ENCODE measurements at places on chromosomes 6 and 20.

DNA sequence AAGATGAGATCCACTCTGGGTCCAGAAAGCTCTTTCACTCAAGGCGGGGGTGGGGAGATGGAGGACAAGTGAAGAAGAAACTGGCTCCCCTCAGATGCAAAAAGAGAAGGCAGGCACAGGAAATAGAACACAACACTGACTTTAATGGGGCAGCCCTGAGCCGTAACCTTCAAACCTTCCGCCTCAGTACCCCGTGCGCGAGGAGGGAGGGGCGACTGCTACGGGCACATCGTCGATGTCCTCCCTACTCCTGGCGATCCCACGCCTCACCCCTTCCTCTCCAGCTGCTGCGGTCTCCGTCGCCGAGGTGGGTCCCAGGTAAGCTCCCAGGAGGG, 3.9 kb downstream of the SPEF1 start:
- DNase-seq: no peak

DNA sequence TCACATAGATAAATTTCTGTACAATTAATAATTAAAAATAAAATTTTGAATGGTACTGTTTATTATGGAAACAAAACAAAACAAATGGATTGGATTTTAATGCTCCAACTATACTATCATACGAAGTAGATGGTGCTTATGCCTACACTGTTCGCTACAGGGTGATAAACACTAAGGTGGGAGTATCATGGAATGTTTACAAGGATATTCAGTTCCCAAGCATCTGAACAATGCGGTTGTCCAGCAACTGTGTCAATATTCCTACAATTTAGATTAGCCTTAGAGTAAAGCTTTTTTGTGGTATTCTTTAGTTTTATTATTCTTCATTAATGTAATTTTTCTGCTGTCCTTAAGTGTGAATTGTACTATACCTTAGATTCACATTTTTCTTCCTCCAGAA, 105.1 kb downstream of the MMS22L start:
- DNase-seq: no peak

DNA sequence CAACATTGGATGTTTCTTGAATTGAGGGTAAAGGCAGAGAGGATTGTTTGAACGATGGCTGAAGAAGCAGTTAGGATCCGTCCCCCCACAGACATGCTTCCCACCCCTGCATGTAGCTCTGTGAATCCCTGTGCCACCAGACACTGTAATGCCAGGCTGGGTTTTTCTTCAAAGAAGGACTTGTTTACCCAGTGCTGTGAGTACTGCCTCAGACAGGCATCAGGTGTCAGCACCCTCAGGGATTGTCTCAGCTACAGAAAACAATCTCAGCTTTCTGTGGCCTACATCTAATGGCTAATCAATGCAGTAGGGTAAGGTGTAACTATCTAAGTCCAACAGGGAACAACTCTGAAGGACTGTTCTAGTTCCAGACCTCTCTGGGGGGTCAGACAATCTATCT, 853.0 kb upstream of the EPHA7 start:
- DNase-seq: no peak

- DNase-seq: no peak
These were observed 109.8 kb downstream of the SYCP2 start for GRCh38 chr20:59823491-59824259.

DNA sequence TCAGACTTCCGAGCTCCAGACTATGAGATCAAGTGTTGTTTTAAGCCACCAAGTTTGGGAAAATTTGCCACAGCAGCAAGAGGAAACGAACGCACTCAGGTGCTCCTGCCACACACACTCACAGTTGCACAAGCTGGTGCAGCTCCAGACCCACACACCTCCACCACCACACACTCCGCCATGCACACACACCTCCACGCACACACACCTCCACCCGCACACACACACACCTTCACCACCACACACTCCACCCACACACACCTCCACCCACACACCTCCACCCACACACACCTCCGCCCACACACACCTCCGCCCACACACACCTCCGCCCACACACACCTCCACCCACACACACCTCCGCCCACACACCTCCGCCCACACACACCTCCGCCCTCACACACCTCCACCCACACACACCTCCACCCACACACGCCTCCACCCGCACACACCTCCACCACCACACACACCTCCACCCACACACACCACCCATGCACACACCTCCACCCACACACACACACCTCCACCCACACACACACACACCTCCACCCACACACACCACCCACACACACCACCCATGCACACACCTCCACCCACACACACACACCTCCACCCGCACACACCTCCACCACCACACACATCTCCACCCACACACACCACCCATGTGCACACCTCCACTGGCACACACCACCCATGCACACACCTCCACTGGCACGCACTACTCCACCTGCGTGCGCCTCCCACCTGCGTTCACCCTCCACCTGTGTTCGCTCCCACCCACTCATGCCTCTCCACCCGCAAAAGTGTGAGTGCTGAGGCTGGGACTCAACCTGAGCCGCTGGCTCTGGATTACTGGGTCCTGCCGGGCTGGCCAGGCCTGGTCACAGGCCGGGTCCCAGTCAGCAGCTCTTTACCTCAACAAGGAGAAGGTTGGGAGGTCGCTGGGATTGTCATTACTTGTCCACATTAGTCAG, 175.6 kb downstream of the BMP7 start:
- no peak for DNase-seq

- no peak for DNase-seq
These were observed 43.5 kb upstream of the TIAM2 start for GRCh38 chr6:154951345-154952200.

DNA sequence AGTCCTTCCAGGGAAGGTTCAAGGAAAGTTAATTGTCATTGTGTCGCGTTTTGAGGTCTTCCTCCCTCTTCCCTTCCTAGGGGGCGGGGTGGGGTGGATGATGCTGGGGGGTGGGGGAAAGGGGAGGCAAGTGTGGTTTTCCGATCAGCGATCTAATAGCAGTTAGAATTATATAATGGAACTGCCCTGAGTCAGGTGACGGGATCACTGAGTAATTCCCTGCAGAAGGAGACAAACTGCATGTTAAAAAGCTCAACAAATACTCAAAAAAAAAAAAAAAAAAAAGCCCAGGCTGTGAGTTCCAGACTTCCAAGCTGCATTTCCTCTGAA, 240.4 kb downstream of the PHACTR1 start:
- DNase-seq: no peak

DNA sequence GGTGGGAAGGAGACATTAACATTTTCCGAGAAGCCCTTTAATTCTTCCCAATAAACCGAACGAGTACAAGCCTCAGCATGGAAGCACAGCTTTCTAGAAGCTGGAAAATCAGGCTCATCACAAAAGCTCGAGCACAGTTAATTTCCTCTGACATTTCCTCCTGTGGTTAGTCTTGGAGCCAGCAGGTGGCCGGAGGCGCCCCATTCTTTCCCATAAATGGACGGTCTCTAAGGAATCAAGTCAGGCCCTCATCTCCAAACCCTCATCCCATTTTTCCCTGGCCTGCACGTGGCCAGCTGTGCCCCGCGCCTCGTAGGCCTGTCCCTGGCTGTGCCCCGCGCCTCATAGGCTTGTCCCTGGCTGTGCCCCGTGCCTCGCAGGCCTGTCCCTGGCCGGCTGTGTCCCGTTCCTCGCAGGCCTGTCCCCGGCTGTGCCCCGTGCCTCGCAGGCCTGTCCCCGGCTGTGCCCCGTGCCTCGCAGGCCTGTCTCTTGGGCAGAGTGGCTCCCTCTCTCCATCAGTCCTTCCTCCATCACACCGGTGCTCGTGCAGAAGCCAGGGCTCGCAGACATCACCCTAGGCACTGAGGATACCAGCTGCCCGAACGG, 19.7 kb upstream of the NTSR1 start:
- no peak for DNase-seq

GRCh38 chr20:53557130-53557529, 36.5 kb downstream of the ZNF217 start:
- DNase-seq: no peak

DNA sequence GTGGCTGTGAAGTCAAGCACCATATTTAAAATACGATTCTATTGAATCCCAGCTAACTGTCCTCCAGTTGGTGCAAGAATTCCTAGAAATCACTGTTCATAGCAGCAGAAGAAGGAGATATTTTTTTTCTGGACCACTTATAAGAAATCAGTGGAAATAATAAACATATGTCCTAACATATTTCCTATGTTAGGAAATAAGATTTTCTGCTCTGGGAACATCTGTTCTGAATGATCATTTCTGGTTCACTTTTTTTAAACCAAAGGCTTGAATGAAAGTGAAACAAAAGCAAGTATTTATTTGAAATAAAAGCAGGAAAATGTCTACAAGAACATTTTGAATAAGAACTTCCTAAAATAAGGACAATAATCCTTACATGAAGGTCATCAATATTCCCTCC, 138.9 kb upstream of the RALGAPA2 start:
- DNase-seq: no peak

GRCh38 chr6:147099974-147100373, 104.2 kb upstream of the STXBP5 start:
- DNase-seq: peak; percentile 77

- no peak for DNase-seq
These were observed 81.3 kb upstream of the BHLHE23 start for GRCh38 chr20:63087872-63088680.

GRCh38 chr20:62284448-62284847, 18.3 kb upstream of the ADRM1 start:
- no peak for DNase-seq

DNA sequence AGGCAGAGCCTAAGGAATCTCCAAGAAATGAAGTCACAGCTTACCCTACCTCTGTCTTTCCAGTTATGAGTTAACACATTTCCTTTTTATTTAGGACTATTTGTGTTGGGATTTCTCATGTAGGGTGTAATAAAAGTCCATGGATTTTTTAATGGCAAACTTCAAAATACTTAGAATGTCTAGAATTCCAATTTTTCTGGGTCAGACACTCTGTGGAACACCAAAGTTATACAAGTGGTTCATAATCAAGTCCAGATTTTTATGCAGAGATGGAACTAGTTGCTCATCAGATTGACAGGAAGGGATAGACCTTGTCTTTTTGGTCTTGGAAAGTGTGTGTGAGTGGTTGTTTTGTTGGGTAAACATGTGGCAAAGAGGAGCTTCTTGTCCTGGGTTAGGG, 303.5 kb upstream of the RNF24 start:
- no peak for DNase-seq

- no peak for DNase-seq
These were observed 53.2 kb upstream of the CD2AP start for GRCh38 chr6:47424436-47424836.

GRCh38 chr6:47789553-47789952, 7.7 kb downstream of the OPN5 start:
- no peak for DNase-seq

DNA sequence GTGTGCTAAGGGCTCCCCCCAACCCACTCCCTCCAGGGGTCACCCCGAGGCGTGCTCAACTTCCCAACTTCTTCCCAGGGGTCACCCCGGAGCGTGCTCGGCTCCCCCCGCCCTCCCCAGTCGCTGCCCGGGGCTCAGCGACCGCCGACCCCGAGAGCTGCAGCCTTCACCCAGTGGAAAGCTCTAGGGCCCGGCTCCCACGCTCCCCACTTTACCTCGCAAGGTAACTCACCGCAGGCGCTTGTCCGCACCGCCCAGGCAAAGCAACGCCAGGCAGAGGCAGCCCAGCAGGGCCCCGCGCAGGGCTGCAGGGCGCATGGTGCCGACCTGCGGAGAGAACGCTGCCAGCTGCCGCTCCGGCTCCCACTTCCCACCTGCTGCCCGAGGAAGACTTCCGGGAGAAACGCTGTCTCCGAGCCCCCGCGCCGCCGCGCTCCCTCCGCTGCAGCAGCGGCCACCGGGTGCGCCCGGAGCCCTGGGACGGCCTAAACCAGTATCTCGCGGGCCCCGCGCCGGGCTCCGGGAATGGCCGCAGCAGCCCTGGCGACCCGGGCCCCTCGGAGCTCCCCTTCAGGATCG, 396 bp downstream of the RNASET2 start:
- no peak for DNase-seq

DNA sequence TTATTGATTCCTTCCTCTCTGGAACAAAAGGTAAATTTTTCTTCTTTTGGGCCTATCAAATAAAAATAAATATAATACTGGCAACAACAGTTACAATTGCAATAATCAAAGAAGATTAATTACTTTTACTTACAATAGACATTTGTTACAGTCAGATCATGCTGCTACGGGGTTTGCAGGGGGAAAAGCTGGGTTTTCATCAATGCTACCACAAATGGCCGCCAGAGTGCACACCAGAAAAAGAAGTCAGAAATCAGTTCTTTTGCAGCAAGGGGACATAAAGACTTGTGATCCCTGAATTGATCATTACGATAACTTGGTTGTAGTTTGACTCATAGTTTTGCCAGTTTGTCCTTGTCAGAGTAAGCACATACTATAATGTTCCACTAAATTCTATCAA, 714.5 kb upstream of the EYS start:
- no peak for DNase-seq

GRCh38 chr6:122752459-122752858, 27.1 kb upstream of the FABP7 start:
- no peak for DNase-seq
